ENCODE measurements at places on chromosomes 3 and 15.

DNA sequence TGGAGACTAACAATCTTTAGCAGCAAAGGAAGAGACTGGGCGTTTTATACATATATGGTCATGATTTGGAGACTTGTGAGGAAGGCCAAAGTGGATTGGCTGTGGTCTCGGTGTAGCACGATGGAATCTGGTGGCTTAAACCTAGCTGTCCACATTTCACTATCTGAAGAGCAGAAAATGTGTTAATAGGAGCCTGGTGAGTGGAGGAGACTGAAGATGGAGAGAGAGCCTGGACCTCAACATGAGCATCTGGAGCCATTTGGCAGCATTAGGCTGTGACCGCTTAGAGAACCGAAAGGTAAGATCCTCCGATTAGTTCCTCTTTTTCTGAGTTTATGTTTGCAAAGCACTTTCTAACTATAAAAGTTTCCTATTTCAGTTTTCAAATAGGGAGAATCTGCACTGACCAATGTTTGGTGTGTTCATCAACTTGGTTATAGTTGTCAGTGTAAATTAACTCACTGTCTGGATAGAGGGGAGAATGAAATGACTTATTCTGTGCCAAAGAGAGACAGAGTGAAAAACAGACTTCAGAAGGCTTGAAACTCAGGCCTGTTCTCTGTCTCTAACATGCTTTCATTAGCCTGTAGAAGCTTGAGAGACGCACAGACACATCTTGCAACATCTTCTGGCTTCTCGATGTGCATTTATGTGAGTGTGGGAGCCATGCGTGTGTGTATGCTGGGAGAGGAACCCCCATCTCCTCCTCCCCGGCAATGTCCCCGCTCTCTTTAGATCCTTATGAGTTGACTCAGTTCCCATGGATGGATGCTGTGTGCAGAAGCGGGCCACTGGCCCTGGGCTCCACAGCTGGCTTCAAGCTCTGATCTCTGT is 244.7 kb upstream of the TBL1XR1 start:
- no peak overlapping the region for H3K4me3 ChIP-seq
- H3K36me3 ChIP-seq: no peaks in the 10 kb centered on the region
- no peak for DNase-seq
- H3K27ac ChIP-seq: no peak overlapping the region

DNA sequence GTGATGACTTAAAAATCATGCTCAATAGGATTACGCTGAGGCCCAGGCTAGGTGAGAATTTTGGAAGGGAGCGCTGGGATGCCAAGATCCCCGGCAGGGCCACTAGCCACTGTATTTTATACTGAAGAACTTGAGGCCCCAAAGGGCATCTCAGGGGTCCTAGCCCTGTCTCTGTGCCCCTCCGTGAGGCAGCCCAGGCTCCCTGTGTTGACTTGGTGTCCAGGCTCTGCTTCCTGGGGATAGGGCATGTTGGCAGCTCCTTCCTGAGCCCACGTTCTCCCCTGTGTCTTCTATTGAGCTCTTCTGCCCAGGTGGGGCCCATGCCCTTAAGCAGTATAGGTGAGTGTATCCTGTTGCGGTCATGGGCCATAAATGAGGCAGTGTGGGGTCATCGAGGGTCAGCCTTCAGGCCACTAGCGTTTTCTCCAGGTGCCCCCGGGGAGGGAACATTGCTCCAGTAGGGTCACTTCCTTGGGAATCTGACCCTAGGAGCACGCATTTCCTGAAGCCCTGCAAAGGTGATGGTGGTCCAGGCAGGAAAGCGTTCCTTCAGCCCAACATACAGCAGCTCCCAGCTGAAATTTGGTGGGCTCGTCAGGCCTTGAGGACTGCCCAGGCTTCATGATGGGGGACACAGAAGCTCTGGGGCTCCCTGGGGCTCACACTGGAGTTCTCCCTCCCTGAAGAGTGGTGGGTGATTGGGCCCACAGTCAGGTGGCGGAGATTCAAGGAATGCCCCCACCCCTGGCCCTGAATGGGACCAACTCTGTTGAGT is 189.4 kb downstream of the UBE3A start:
- no peak overlapping the region for H3K4me3 ChIP-seq
- no peaks in the 10 kb centered on the region for H3K4me1 ChIP-seq
- no peaks in the 10 kb centered on the region for H3K27me3 ChIP-seq
- no peak overlapping the region for H3K27ac ChIP-seq
- no peaks in the 10 kb centered on the region for H3K36me3 ChIP-seq
- no peak for DNase-seq

- DNase-seq: no peak
- no peaks in the 10 kb centered on the region for H3K27me3 ChIP-seq
- no peak overlapping the region for H3K27ac ChIP-seq
- peaks cover 7% of the 10 kb centered on the region for H3K36me3 ChIP-seq
- no peaks in the 10 kb centered on the region for H3K4me1 ChIP-seq
- H3K4me3 ChIP-seq: no peak overlapping the region
Measured at GRCh38 chr3:48747706-48748105, 30.7 kb upstream of the IP6K2 start.

DNA sequence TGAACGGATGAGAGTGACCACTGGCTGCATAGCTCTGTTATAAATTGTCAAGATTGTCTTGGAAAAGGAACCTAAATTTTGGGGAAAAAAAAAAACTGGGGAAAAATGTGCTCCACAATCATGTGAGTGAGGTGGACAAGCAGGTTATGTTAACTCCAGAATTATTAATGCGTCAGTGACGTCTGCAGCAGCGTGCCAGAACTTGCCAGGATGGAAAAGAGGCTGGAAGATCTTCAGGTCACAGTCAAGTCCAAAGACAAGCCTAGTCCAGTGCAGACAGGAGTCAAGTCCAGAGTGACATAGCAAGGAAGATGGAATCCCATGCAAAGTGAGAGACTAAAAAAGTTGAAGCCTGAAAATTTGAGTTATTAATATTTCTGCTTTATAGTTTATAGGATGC is 140.6 kb downstream of the RYR3 start:
- no peaks in the 10 kb centered on the region for H3K36me3 ChIP-seq
- H3K27ac ChIP-seq: no peak overlapping the region
- DNase-seq: no peak
- no peak overlapping the region for H3K4me3 ChIP-seq
- peaks cover 12% of the 10 kb centered on the region for H3K27me3 ChIP-seq

GRCh38 chr3:87833039-87833377 is 225.8 kb downstream of the CGGBP1 start:
- H3K27ac ChIP-seq: no peak overlapping the region
- no peak for DNase-seq
- no peaks in the 10 kb centered on the region for H3K27me3 ChIP-seq
- no peak overlapping the region for H3K4me3 ChIP-seq
- H3K36me3 ChIP-seq: no peaks in the 10 kb centered on the region

- H3K4me3 ChIP-seq: no peak overlapping the region
- H3K36me3 ChIP-seq: no peaks in the 10 kb centered on the region
- DNase-seq: no peak
- H3K4me1 ChIP-seq: no peaks in the 10 kb centered on the region
Measured at GRCh38 chr3:24177201-24177600, 232.1 kb downstream of the NR1D2 start.

- no peak overlapping the region for H3K27ac ChIP-seq
- peaks cover 5% of the 10 kb centered on the region for H3K36me3 ChIP-seq
- peaks cover 16% of the 10 kb centered on the region for H3K4me1 ChIP-seq
- no peaks in the 10 kb centered on the region for H3K27me3 ChIP-seq
- no peak for DNase-seq
Measured at GRCh38 chr15:91882858-91883586, 29.5 kb downstream of the SLCO3A1 start.

- no peak overlapping the region for H3K27ac ChIP-seq
- no peak for DNase-seq
- H3K36me3 ChIP-seq: no peaks in the 10 kb centered on the region
- no peaks in the 10 kb centered on the region for H3K4me1 ChIP-seq
- no peaks in the 10 kb centered on the region for H3K27me3 ChIP-seq
Measured at GRCh38 chr3:166860217-166860616, 519.9 kb downstream of the ZBBX start.

DNA sequence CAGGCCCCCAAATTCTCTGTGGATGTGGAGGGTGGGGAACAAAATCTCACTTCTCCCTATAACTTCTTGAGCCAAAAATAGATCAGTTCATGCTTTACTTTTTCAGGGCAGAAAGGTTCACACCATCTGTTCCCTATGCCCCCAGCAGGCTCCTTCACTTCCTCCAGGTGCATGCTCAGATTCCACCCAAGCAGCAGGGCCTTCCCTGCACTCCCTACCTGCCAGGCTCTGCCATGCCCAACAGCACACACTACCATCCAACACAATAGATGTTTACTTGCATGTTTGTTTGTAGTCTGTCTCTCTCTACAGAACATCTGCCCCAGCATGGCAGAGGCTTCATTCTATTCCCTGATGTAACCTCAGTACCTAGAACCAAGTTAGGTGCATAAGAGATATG is 43.3 kb downstream of the GABRB3 start:
- H3K4me3 ChIP-seq: no peak overlapping the region
- peaks cover 2% of the 10 kb centered on the region for H3K36me3 ChIP-seq
- H3K4me1 ChIP-seq: no peaks in the 10 kb centered on the region
- H3K27me3 ChIP-seq: no peaks in the 10 kb centered on the region
- H3K27ac ChIP-seq: no peak overlapping the region

GRCh38 chr15:85761635-85762034 is 33.1 kb downstream of the KLHL25 start:
- no peak overlapping the region for H3K4me3 ChIP-seq
- DNase-seq: no peak
- no peaks in the 10 kb centered on the region for H3K27me3 ChIP-seq
- H3K27ac ChIP-seq: no peak overlapping the region
- no peaks in the 10 kb centered on the region for H3K36me3 ChIP-seq
- no peaks in the 10 kb centered on the region for H3K4me1 ChIP-seq

DNA sequence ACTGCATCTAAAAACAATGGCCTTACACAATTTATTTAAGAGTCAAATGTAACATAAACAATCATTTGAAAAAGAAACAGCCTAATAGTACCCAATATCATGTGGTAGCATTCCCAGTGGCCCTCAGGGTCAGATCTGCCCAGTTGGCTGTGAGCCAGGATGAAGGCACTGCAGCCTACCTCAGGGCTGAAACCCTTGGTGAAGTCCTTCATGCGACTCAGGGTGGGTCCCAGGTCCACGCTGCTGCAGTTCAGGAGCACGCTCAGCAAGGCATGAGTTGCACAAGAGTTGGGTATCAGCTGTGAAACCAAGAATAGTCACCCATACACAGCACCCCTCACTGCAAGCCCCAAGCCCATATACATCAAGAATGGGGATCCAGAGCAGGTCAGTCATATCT is 37.1 kb downstream of the SEMA3G start:
- H3K27me3 ChIP-seq: no peaks in the 10 kb centered on the region
- peaks cover 41% of the 10 kb centered on the region for H3K36me3 ChIP-seq
- H3K27ac ChIP-seq: peak overlapping the region; percentile 96
- H3K4me1 ChIP-seq: peaks cover 25% of the 10 kb centered on the region
- no peak for DNase-seq

DNA sequence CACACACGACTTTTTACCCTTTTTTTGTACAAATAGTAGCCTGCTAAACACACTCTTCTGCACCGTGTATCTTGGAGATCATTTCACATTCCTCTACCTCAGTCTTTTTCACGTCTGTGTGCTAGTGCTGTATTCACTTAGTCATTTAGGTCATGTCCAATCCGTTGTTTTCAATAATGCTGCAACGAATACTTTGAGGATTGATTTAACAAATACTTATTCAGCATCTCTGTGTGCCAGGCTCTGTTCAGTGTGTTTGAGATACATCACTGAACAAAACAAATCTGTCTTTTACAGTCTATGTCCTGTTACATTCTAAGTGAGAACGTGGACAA is 882 bp downstream of the JMJD7 start:
- peaks cover 35% of the 10 kb centered on the region for H3K4me1 ChIP-seq
- no peaks in the 10 kb centered on the region for H3K27me3 ChIP-seq
- DNase-seq: no peak
- H3K27ac ChIP-seq: peak overlapping the region; percentile 95
- peaks cover 23% of the 10 kb centered on the region for H3K36me3 ChIP-seq

DNA sequence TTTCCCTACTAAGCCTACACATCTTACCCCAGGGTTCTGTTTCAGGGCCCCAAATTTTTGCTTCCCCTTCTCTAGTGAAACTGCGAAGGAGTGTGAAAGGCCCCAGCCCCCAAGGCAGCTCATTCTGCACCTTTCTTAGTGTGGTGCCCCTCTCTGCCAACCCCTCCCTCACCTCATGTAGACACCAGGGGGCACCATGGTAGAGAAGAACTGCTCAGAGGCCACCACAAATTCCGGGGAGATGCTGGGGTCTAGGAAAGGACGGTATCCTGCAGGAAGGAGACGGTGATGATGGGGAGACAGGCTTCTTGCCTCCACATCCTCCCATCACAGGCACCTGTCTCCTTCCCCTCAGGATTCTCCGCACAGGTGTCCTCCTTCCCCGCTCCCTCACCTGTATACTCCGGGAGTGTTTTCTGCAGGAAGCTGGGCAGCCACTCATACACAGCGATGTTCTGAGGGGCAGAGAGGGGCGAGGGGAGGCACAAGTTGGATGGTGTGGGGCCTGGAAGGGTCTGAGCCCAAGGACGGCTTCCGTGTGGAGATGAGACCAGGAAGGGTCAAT is 3.6 kb downstream of the DUOX2 start:
- peaks cover 56% of the 10 kb centered on the region for H3K27me3 ChIP-seq
- peaks cover 3% of the 10 kb centered on the region for H3K36me3 ChIP-seq
- no peak overlapping the region for H3K27ac ChIP-seq

GRCh38 chr15:66701422-66702034 is 508 bp upstream of the SMAD6 start:
- H3K4me3 ChIP-seq: peak overlapping the region; percentile 88
- H3K36me3 ChIP-seq: no peaks in the 10 kb centered on the region
- H3K4me1 ChIP-seq: peaks cover 19% of the 10 kb centered on the region
- H3K27ac ChIP-seq: peak overlapping the region; percentile 78
- no peak for DNase-seq

DNA sequence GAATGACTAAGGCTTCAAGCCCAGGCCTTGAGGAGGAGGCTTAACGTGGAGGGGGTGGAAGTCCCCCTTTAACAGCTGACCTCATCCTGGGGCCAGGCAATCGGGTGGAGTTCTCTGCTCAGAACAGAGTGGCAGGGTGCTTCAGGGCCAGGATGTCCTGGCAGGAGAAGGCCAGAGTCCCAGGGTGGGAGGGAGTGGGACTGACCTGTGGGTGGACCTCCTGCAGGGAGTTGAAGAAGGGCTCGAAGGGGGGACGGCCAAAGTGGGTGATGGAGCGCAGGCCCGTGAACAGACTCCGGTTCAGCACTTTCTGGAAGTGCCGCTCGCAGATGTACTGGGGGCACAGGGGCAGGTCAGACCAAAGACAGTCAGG is 19.6 kb downstream of the DUOX2 start:
- no peak overlapping the region for H3K4me3 ChIP-seq
- no peak overlapping the region for H3K27ac ChIP-seq
- peaks cover 12% of the 10 kb centered on the region for H3K27me3 ChIP-seq
- H3K4me1 ChIP-seq: no peaks in the 10 kb centered on the region

GRCh38 chr3:187833375-187833774 is 88.1 kb upstream of the BCL6 start:
- no peak overlapping the region for H3K27ac ChIP-seq
- H3K27me3 ChIP-seq: no peaks in the 10 kb centered on the region
- peaks cover 5% of the 10 kb centered on the region for H3K36me3 ChIP-seq
- H3K4me1 ChIP-seq: peaks cover 30% of the 10 kb centered on the region
- no peak for DNase-seq
